CD4-positive, alpha-beta T cell treated with Interleukin-2 at 100 ng/mL for 4 hours (primary cell): ENCODE measurements at places on chromosomes 6 and 20.

- DNase-seq = no peak
These were observed 511.9 kb upstream of the CITED2 start for GRCh38 chr6:139886396-139886795.

- no peak for DNase-seq
These were observed 181.6 kb upstream of the AKAP12 start for GRCh38 chr6:151058021-151058733.

- no peak for DNase-seq
These were observed 156.1 kb downstream of the MRPL14 start for GRCh38 chr6:43970913-43971775.

GRCh38 chr20:56353356-56353755 is 5.4 kb upstream of the FAM210B start:
- DNase-seq = no peak

- no peak for DNase-seq
These were observed 87.6 kb downstream of the MAN1A1 start for GRCh38 chr6:119261944-119262284.

DNA sequence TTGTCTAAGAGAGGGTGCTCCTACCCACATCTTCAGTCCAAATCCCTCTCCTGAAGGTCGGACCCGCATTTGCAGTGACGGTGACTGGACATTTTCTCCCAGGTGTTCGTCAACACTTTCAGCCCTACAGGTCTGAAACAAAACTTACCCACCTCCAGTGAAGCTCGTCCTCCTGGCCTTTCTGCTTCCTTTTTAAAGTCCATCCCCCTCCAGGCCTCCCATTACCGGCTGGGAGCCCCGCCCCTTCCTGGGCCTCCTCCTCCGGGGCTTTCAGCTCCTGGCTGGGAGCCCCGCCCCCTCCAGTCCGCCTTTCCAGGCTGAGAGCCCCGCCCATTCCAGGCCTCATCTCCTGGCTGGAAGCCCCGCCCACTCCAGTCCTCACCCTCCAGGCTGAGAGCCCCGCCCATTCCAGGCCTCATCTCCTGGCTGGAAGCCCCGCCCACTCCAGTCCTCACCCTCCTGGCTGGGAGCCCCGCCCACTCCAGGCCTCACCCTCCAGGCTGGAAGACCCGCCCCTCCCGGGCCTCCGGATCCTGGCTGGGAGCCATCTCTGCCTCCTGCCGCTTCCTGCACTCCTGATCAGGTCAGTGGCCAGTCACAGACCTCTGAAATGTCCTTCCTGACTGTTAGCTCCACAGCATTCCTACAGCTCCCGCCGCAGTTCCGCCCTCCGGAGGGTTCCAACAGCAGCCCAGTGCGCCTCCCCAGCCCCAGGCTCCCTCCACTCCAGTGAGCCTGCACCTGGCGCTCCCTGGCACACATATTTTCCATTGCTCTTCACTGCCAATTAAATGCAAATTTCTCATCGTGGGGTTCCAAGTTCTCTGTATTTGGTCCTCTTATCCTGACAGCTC is 98.5 kb downstream of the LY86 start:
- DNase-seq = no peak

- DNase-seq = peak; percentile 39
These were observed 35.1 kb upstream of the RFPL4B start for GRCh38 chr6:112311950-112312547.

- DNase-seq = no peak
These were observed 9.1 kb downstream of the EBF4 start for GRCh38 chr20:2701671-2702081.

- no peak for DNase-seq
These were observed 38.1 kb downstream of the IYD start for GRCh38 chr6:150406948-150407347.

DNA sequence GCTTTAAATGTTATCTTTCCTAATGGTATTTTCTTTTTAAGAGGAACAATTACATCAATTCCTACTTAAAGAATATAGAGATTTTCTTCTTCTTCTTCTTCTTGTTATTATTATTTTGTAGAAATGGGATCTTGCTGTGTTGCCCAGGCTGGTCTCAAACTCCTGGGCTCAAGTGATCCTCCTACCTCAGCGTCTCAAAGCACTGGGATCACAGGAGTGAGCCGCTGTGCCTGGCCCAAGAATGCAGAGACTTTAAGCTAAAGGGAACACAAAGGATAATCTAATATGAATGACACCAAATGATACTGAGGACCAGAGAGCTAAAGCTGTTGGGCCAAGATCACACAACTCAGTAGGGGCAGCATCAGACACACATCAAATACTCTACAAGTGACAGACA is 87.4 kb upstream of the FOXQ1 start:
- no peak for DNase-seq

- no peak for DNase-seq
These were observed 13.6 kb upstream of the SRSF6 start for GRCh38 chr20:43444107-43444506.

DNA sequence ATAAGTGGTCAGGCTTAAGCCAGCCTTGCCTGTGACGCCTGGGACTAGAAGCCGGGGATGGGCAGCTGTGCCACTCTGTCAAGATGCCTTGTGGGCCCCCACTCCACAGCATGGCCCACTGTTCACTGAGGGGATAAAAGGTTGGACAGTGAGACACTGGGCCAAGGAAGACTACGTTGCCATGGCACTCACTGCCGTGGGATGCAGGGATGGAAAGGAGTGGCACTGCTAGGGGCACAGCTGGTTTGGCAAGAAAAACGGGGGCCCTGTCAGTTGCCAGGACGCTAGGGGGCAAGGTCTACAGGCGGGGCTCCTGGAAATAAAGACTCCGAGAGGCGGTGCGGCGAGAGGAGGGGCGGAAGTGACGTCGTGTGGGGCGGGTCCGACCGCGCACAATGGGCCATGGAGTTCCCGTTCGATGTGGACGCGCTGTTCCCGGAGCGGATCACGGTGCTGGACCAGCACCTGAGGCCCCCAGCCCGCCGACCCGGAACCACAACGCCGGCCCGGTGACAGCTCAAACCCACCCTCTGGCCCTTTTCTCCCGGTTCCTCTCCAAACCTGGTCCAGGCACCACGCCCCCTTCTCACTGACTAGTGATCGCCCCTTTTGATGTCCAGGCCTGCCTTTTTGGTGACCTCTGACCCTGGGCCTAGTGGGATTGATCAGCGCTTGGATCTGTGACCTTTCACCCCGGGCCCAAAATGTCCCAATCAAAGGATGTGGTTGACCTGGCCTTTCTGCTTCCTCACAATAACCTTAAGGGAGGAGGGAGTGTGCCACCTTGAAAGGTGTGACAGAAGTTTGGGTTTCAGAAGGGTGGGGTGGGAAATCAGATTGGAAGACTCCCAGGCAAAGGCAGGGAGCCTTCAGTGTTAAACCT is at the start of gene ATAT1:
TSS of gene ATAT1 (plus strand) at position 391 of the 883 bp plus-strand sequence.
- DNase-seq = peak; percentile 88

DNA sequence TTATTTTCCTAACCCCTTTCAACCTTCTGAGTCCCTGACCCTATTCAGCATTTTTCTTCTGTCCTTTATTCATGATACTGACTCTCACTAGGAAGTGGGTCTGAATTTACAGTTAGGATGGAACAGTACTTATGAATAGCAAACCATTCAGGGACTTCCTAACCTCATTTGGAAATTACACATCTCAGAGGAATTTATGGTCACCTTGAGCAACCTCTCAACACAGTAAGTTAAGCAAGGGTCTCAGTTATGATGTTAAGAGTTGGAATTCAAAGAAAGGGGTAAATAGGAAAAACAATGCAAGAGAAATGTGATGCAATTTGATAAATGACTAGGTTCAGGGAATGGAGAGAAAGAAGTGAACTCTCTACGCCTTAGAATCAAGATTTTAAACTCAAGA is 97.3 kb downstream of the GPR6 start:
- DNase-seq = no peak

GRCh38 chr20:21125072-21125848 is 622 bp upstream of the KIZ start:
- DNase-seq = no peak

- DNase-seq = no peak
These were observed 137.0 kb downstream of the SLC23A2 start for GRCh38 chr20:4864311-4864752.
